Gastroesophageal sphincter (tissue), 4 donors: ENCODE measurements at places on chromosomes 5 and 9. TPM values are rescaled to one million over a fixed set of nuclear protein-coding genes. Genes with fewer than 3 reads are reported as not detected.

Gene PDGFRB
- 101 TPM for total RNA-seq

Gene ARID3C
- not detected for total RNA-seq

Gene IL17B
- 7.2 TPM for total RNA-seq

Gene SLC46A2
- total RNA-seq = not detected

Gene GPR151
- total RNA-seq = not detected

Gene ARL14EPL
- total RNA-seq = not detected

Gene FOXD4L4
- not detected for total RNA-seq

Gene CDKN2A
- total RNA-seq = 0.94 TPM

Gene TAF11L5
- total RNA-seq = not detected

Gene GABRP
- total RNA-seq = not detected

- ATAC-seq = no peak
These were observed 104.8 kb downstream of the PAX5 start for GRCh38 chr9:36929350-36929675.

- no peak for ATAC-seq
These were observed 97.4 kb downstream of the PBX3 start for GRCh38 chr9:125844611-125845010.

GRCh38 chr9:128043467-128043868 is 23.7 kb downstream of the NAIF1 start:
- ATAC-seq = no peak

- ATAC-seq = peak; percentile 84
These were observed 47.9 kb upstream of the HSPA9 start for GRCh38 chr5:138623053-138623452.

DNA sequence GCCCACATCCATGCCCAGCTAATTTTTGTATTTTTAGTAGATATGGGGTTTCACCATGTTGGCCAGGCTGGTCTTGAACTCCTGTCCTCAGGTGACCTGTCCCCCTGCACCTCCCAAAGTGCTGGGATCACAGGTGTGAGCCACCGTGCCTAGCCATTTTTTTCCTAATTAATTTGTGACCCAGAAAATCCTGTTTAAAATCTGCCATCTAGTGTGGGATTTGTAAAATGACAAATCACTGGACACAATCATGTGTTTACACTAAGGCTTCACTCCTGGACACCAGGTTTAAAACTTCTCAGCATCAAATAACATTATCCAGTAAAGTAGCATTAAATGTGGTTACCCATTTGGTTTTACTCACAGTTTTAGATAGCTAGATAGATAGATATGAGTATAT is 18.6 kb upstream of the KDM4C start:
- ATAC-seq = no peak

DNA sequence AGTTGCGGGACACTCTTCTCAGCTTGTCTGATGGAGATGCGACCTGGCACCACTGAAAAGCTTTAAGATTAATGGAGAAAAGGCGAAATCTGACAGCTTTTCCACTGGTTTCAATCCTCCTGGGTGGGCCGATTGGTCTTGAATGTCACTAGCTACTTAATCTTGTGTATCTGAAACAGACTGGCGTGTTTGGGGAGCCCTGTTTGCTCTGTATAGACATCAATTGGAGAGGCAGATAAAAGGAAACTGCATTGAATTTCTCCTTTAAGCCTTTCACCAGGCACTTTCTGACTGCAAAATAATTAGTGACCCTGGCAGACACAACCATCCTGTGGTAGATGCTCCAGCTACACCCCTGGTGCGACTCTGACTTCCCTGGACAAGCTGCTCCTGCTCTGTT is 224.2 kb downstream of the NDUFS4 start:
- no peak for ATAC-seq

DNA sequence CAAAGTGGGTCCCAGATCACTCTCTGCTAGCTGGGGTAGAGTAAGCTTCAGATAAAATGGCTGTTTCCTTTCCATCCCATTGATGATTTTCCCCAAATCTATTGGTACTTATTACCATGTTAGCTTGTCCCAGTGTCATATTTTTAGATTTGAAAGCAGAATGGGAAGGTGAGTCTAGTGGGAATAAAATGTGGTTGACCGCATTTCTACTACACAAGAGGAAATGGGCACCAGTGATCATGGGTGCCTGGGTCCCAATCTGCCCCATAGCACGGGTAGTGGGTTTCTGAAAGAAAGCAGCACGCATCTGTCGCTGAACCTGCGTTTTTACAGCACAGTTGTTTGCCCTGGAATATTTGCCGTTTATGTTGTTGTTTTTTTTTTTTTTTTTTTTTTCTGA is 20.1 kb downstream of the DAPK1 start:
- no peak for ATAC-seq

DNA sequence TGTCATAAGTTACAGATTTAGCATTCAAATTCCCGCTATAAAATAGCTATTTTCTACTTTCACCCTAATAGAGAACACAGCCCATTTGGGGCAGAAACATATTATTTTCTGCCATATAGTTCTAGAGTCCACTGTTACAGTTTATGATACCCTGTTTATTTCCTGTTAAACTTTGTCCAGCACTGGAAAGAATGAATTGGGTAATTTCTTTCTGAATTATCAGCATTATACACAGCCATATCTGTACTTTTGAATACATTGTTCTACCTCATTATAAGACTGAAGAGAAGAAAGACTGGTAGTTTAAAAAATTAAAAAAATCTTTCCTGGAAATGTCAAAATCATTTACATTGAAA is 332.1 kb downstream of the DIRAS2 start:
- no peak for ATAC-seq

DNA sequence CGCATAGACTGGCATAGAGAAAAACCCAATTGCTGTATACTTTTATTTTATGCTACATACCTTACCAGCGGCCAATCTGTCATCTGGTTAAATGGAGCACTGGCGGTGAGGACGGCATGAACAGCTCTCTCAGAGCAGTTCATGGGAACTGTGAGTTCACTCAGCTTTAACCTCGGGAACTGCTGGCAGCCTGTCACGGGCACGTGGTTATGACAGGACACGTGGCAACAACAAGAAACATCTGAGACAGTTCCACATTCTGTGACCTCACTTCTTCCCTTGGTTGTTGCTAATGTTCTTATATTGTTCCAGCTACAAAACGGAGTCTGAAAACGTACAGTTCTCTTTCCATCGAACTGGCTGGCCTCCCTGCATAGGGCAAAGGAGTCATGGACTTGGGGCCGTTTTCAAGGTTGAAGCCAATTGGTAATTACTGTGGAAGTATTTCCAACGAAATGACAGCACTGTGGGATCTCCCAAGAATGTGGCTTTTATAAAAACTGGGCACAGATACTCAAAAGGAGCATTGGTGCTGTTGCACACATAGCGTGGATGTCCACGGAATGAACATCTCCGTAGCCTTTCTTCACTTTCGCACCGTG is 246.3 kb upstream of the DAP start:
- ATAC-seq = no peak

- ATAC-seq = no peak
These were observed 7.2 kb downstream of the ERGIC1 start for GRCh38 chr5:172841256-172841655.

GRCh38 chr9:114995681-114996221 is 65.4 kb upstream of the TNFSF8 start:
- ATAC-seq = peak; percentile 31

GRCh38 chr5:113806250-113806649 is 292.8 kb downstream of the YTHDC2 start:
- no peak for ATAC-seq
